ENCODE measurements at places on chromosomes 3 and 15. TPM values are rescaled to one million over a fixed set of nuclear protein-coding genes. Genes with fewer than 3 reads are reported as not detected.

The CCDC39 gene
- total RNA-seq, result not detected

The ARGFX gene
- not detected for total RNA-seq

The FBXL22 gene
- total RNA-seq, result 1.1 TPM

The ANKRD34C gene
- not detected for total RNA-seq

The SLC12A1 gene
- total RNA-seq, result not detected

The ATP8B4 gene
- total RNA-seq, result 56.6 TPM

The GASK1A gene
- not detected for total RNA-seq

The HYAL1 gene
- total RNA-seq, result 0.29 TPM

The EFHB gene
- 0.37 TPM for total RNA-seq

The GP5 gene
- total RNA-seq, result 1.9 TPM

The HES1 gene
- total RNA-seq, result 10.8 TPM

The GPR27 gene
- 0.51 TPM for total RNA-seq

The PAK6 gene
- total RNA-seq, result 0.22 TPM

The CLDN16 gene
- total RNA-seq, result not detected

The RAB6B gene
- 0.61 TPM for total RNA-seq

The GABRR3 gene
- not detected for total RNA-seq

The CLDN18 gene
- total RNA-seq, result not detected

The SUSD5 gene
- not detected for total RNA-seq

The GOLGA8S gene
- total RNA-seq, result 0.61 TPM

The RHCG gene
- not detected for total RNA-seq

The SLITRK3 gene
- not detected for total RNA-seq

The BFSP2 gene
- total RNA-seq, result 0.44 TPM

The VIPR1 gene
- 4.4 TPM for total RNA-seq

The INSYN1 gene
- not detected for total RNA-seq

The CBLB gene
- total RNA-seq, result 122 TPM

The AMT gene
- total RNA-seq, result 3.9 TPM

The RBP2 gene
- not detected for total RNA-seq

The TMC3 gene
- total RNA-seq, result not detected

The POU1F1 gene
- not detected for total RNA-seq

The PTH1R gene
- total RNA-seq, result not detected

The EPB42 gene
- total RNA-seq, result not detected

The ACSBG1 gene
- total RNA-seq, result not detected

The SPSB4 gene
- not detected for total RNA-seq
